ENCODE measurements at places on chromosomes 16 and 17. TPM values are rescaled to one million over a fixed set of nuclear protein-coding genes. Genes with fewer than 3 reads are reported as not detected.

Gene KRTAP4-3
- not detected for total RNA-seq

Gene TEX19
- not detected for total RNA-seq

Gene ARHGDIA
- total RNA-seq: 189 TPM

Gene GJC1
- total RNA-seq: not detected

Gene MAP2K6
- total RNA-seq: 7.8 TPM

Gene CASKIN1
- not detected for total RNA-seq

Gene TMC8
- total RNA-seq: 138 TPM

Gene APOH
- not detected for total RNA-seq

Gene CFAP119
- 2.2 TPM for total RNA-seq

Gene GPR142
- not detected for total RNA-seq

Gene RDM1
- total RNA-seq: not detected

Gene PRPSAP1
- 23.4 TPM for total RNA-seq

Gene RND2
- total RNA-seq: 0.10 TPM

Gene SHISA6
- total RNA-seq: not detected

Gene GLIS2
- under 0.01 TPM for total RNA-seq

Gene PRSS36
- total RNA-seq: 1.2 TPM

Gene TEX14
- total RNA-seq: 0.31 TPM

Gene HS3ST3A1
- 1.7 TPM for total RNA-seq

Gene PMFBP1
- 0.31 TPM for total RNA-seq

Gene CLTC
- 112 TPM for total RNA-seq

Gene TLCD3B
- not detected for total RNA-seq

Gene BCAR1
- total RNA-seq: 0.10 TPM

Gene CDC42EP4
- total RNA-seq: 11.5 TPM

Gene CASKIN2
- total RNA-seq: 0.10 TPM

Gene KRT36
- total RNA-seq: not detected

Gene CCDC144A
- 3.8 TPM for total RNA-seq

Gene CTRB1
- total RNA-seq: not detected

Gene XAF1
- total RNA-seq: 33.1 TPM

Gene GFER
- total RNA-seq: 9.0 TPM

Gene NPIPA5
- 2.0 TPM for total RNA-seq

Gene ZFHX3
- 2.6 TPM for total RNA-seq

Gene NHLRC4
- total RNA-seq: 1.2 TPM

Gene ADAP2
- total RNA-seq: 20.8 TPM

Gene EPN3
- total RNA-seq: not detected

Gene INTS2
- total RNA-seq: 12.4 TPM

Gene IGSF6
- 13.9 TPM for total RNA-seq

Gene HES7
- total RNA-seq: not detected

Gene LPCAT2
- total RNA-seq: 13.0 TPM

Gene CHST6
- total RNA-seq: not detected

Gene PRR15L
- total RNA-seq: not detected

Gene TPSG1
- not detected for total RNA-seq

Gene SLFN11
- total RNA-seq: 20.7 TPM

Gene BRIP1
- 3.3 TPM for total RNA-seq

Gene TNFRSF13B
- 2.2 TPM for total RNA-seq

Gene ITGB4
- total RNA-seq: 0.10 TPM

Gene PSMB10
- 69.4 TPM for total RNA-seq

Gene LGALS9B
- 0.52 TPM for total RNA-seq

Gene RUNDC3A
- total RNA-seq: 0.10 TPM

Gene TP53TG3
- not detected for total RNA-seq

Gene SLC52A1
- not detected for total RNA-seq

Gene SLC35B1
- 38.7 TPM for total RNA-seq
